ENCODE measurements at places on chromosomes 7 and 10.

DNA sequence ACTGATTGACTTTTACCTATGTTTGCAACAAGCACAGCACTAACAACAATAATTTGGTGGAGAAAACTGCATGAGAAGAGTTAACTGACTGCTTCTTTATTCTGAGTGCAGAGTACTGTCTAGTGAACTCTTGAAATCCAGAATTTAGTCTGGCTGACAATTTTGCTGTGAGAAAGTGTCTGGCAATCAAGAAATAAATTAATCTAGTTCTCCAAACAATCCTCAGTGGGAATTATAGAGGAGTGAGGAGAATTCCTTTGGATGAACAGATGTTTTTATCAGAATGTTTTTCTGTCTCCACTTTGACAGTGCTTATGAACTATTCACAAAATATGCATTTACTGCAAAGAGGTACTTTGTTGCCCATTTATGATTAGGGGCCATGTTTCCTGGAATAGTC is 694.9 kb upstream of the LRRN3 start:
- no peak for DNase-seq

GRCh38 chr7:36651404-36651803 is 72.9 kb downstream of the AOAH start:
- no peak for DNase-seq

GRCh38 chr7:74092964-74093471 is 9.4 kb downstream of the LIMK1 start:
- peak; percentile 7 for DNase-seq

DNA sequence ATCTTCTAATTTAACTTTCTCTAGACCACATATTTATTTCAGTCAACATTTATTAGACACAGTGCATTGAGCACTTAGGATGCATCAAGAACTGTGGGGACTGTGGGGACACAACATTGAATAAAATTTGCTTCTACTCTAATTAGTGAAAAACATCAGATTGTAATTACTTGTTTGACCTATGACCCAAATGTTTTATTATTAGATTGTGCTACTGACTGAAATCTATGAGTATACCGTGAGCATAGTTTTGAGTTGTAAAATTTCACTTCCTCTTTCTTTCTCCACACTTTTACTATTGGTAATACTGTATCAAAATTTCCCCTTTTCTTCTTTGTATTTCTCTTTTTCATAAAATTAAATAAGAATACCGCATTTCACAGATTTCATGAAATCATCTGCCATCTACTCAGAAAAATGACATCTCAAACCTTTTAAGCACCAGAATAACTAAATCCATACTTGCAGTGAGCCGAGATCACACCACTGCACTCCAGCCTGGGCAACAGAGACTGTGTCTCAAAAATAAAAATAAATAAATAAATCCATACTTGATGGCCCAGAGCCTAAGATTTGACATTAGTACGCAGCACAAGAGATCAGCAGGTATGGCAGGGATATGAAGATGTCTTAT is 25.4 kb upstream of the INPP5F start:
- no peak for DNase-seq

DNA sequence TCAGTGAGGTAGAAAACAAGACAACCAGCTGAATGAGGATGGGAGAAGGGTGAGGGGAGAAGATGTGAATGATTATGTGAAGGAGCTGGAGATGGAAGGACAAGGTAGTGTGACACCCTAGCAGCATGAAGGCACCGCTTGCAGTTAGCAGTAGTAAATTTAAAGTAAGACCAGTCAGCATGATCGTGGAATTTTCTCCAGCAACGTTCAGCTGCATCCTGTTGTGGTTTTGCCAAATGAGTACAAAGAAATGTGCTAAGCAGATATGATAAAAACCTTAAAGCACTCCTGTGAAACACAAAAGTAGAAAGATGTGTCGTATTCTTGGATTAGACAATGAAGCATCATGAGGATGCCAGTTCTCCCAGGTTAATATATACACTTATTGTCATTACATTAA is 34.1 kb upstream of the IFRD1 start:
- DNase-seq = no peak

DNA sequence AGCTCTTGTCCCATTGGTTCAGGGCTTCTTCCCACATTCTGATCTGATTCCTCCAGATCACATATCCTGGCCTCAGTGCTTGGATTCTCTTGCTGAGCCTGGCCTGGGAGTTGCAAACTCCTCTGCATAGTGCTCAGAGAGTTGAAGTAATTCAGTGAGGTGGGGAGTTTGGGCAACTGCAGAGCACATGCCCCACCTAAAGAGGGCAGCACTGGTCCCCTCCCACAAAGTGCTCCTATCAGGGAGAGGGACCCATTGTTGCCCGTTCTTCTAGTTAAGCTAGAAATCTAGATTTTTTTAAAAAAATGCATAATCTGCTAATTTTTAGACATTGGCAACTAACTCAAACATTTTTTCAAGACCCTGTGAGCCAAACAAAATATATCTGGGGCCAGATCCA is 45.1 kb downstream of the CHN2 start:
- no peak for DNase-seq

DNA sequence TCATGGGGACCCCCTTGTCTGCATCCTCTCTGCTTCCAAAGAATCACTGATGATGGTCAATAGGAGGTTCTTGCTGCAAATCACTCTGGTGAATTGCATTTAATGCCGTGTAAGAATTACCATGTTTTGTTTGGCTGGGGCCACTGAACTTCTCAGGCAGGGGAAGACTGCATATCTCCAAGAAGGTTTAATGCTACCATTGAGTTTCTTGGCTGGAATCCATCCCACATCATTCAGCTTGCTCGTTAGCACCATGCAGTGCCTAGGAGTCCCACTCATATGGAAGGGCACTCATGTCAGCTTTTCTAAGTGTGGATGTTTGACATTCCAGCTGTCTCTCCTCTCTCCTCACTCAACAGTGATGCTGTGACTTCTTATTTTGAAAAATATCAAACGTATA is 50.2 kb upstream of the BAMBI start:
- no peak for DNase-seq

Measured in NCI-H2081 (cell line).